ENCODE measurements at places on chromosomes 1 and 21.
A peak's percentile ranks its signal among the peaks of the same experiment; 100 is the strongest.

DNA sequence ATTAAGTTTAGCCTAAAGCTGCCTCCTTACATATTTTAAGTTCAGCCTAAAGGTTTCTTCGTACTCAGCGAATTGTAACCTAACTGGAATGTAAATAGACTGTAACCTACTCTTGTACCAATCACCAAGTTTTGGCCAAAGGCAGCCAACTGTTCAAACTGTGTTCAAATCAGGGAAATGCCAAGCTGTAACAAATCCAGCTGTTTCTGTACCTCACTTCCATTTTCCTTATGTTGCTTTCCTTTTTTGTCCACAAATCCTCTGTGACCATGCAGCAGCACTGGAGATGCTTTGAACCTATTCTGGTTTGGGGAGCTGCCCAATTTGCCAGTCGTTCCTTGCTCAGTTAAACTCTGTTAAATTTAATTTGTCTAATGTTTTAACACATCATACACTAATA, 3.2 kb upstream of the APOBEC4 start:
- DNase-seq: no peak

DNA sequence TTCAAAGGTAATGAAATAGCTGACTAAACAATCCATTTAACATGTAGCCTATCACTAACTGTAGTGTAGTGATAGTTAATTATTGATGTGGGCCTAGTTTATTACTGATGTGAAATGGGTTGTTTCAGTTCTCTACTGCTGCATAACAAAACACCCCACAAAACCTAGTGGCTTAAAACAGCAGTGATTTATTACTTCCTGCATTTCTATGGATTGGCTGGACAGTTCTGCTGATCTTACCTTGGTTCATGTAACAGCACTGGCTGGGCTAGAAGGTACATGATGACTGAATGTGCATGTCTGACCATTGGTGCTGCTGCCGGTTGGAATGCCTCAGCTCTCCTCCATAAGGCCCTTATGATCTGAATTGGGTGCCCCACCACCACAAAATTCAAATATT, 5.4 kb upstream of the ABL2 start:
- no peak for DNase-seq

- DNase-seq: no peak
These were observed 128.0 kb downstream of the TNNI3K start for GRCh38 chr1:74363220-74363619.

- DNase-seq: no peak
These were observed 483.8 kb downstream of the PCP4 start for GRCh38 chr21:40351006-40351405.

DNA sequence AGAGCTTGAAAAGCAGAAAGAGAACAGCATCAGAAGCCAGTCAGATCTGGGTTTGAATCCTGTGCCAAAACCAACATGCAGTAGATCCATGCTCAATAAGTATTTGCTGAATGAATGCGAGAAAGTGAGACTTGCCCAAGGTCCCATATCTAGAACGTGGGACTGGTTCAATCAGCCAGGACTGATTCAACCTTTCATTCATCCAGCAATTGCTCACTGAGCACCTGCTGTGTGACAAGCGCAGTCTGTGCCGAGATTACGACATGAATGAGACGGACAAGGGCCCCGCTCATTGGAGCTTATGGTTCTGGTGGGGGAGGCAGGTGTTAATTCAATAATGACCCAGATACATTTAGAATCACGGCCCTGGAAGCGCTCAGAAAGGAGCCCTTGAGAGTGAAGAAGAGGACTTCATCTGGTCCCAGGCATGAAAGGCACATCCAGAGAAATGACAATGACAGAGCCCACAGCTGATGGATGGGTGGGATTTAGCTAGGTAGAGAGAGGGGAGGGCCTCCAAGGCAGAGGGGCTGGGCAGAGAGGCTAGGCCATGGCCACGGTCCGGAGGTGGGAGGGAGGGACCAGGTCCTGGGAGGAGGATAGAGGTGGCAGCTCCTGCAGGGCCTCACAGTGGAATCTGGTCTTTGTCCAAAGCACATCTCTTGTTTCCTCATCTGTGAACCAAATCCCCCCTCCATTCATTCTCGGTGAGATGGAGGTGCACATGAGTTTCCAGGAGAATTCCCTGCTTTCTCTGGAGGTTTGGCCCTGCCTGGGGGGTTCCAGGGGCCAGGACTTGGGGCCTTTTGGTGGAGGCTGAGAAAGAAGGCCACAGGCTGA, 4.2 kb upstream of the FAM131C start:
- DNase-seq: no peak

DNA sequence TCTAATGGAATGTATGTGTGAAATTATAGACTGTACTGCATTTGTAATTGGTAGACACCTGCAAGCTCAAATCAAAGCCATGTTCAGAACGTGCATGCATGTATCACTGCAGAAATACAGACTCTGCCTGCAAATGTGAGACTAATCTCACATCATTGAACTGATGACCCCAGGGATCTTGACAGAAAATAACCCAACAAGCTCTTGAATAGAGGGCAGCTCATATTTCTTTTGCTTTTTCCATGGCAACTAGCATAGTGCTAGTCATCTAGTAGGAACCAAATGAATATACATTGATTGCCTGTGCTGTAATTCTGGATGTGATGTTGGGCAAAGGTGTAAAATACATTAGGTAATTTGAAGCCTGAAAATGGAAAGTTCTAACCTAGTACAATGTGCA, 62.4 kb downstream of the PTPRC start:
- DNase-seq: no peak

- no peak for DNase-seq
These were observed 8.6 kb upstream of the LRRC8B start for GRCh38 chr1:89516055-89516454.

GRCh38 chr1:168031627-168032026, 94.8 kb upstream of the MPC2 start:
- DNase-seq: no peak

DNA sequence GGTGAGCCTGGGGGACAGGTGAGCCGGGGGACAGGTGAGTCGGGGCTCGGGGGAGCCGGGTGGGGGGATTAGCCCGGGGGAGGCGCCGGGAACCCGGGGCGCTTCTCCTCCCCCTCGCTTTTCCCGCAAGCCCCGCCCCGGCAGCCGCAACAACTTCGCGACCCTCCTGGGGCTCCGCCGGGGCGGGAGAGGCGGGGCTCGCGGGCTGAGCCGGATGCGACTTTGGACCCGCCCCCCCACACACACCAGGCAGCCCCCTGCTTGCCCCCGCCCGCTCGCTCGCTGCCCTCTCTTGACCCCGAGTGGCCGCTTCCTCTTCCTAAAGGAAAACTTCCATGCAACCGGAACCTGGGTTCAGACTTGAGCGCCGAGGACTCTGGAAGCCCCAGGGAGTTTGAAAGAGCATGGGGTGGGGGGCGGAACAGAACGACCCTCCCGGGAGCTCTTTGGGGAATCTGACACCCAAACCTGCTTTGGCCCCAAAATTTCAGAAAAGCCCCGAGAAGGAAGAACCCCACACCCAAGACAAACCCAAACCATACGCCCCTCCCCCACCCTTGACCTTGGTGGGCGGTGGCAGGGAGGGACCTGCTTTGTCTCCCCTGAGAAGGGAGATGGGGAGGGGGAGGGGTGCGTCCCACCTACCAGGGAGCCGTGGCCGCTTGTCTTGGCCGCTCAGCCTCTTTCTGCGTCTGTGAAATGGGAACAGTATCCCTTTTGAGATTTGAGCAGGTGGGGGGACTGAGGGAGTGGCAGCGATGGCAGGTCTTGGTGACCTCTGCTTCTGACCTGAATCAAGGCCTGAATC, 550 bp downstream of the ARHGEF16 start:
- peak; percentile 40 for DNase-seq

DNA sequence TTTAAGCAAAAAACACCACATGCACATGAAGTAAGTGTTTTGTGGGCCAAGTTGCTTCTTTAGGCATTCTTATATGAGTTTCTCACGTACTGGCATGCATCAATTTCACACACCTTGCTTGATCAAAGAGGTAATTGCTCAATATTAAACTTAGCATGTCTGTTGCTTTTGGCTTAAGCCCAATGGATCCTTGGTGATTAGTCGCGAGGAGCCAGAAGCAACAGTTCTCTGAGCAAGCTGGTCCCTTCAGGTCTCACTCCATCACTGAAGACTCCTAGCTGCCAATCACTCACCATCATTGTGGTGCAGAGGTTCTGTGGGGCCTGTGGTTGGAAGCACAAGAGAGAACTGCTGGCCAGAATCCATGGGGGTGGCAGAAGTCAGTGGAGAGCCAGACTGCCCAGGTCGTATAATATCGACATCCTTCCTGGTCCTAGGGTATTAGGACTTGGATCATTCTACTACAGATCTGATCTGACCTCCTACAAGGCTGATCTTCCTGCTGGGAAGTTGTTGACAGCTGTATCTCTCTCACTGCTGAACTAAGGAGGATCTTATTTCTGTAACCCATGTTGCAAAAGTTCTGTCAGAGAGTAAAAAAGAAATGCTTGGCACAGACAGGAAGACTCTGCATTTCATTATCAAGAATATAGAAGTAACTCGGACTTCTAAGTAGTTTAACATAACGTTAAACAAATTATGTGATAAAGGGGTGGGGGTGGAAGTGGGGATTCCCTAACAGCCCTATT, 140.5 kb downstream of the NTPCR start:
- no peak for DNase-seq

DNA sequence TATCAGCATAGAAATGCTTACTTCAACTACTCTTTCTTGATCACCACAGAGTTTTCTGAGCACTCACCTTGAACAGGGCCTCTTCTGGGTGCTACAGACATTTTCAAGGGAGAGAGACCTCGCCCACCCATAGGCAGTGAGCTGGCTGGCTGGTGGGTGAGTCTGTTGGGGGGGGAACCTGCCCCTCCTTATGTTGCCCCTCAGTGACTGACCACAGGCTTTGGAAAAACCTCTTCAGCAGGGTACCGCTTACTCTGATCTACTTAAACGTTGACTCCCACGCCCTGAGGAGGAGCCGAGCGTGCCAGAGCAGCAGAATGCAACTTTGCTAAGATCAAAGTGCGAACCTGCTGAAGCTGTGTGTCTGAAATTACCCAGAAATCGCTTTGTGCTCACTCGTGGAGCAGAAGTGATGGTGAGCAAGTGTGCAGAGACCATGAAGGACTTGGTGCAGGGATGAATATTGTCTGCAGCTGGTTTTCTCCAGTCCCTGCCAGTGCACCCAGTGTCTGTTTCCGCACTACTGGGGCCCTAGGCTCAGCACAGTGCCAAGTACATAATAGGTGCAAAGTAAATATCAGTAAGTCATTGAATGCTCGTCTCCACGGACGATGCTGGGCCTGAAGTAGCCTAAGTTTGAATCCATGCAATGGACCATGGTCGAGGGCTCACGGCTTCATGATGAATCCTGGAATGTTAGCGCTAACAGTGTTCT, 158.7 kb upstream of the IRF2BP2 start:
- no peak for DNase-seq

GRCh38 chr1:174786760-174787159, 213.0 kb upstream of the CACYBP start:
- no peak for DNase-seq

- DNase-seq: no peak
These were observed 509.0 kb upstream of the CXADR start for GRCh38 chr21:17003763-17004373.

DNA sequence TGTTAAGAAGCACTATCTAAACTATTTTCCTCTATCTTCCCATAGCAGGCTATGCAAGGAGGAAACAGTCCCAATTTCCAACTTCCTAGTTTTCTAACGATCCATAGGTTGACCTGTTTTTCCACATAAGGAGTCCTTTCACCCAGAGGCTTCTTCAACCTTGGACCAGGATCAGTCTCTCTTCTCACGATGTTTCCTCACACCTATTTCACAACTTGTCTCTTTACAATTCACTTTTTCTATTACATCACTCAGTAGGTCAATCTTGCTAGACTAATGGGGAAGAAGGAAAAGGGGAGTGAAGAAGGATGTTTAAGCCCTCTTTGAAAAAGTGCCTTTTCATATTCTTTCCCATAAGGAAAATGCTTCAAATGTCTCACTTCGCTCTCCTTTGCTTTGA, 15.9 kb downstream of the PALMD start:
- DNase-seq: no peak
